ENCODE measurements at places on chromosomes 5 and 9. TPM values are rescaled to one million over a fixed set of nuclear protein-coding genes. Genes with fewer than 3 reads are reported as not detected.

FBP1 gene
- not detected for total RNA-seq

GARIN3 gene
- not detected for total RNA-seq

CER1 gene
- total RNA-seq = not detected

CYSRT1 gene
- 0.74 TPM for total RNA-seq

SLC46A2 gene
- total RNA-seq = not detected

FKBP15 gene
- total RNA-seq = 11.0 TPM

IFNK gene
- not detected for total RNA-seq

MYMK gene
- total RNA-seq = not detected

UNC5A gene
- total RNA-seq = not detected

C5orf52 gene
- total RNA-seq = not detected

FCN2 gene
- not detected for total RNA-seq

GKAP1 gene
- 1.0 TPM for total RNA-seq

SAXO1 gene
- total RNA-seq = not detected

Measured in bronchus fibroblast of lung (primary cell).